ENCODE measurements at places on chromosomes 6 and 20.

DNA sequence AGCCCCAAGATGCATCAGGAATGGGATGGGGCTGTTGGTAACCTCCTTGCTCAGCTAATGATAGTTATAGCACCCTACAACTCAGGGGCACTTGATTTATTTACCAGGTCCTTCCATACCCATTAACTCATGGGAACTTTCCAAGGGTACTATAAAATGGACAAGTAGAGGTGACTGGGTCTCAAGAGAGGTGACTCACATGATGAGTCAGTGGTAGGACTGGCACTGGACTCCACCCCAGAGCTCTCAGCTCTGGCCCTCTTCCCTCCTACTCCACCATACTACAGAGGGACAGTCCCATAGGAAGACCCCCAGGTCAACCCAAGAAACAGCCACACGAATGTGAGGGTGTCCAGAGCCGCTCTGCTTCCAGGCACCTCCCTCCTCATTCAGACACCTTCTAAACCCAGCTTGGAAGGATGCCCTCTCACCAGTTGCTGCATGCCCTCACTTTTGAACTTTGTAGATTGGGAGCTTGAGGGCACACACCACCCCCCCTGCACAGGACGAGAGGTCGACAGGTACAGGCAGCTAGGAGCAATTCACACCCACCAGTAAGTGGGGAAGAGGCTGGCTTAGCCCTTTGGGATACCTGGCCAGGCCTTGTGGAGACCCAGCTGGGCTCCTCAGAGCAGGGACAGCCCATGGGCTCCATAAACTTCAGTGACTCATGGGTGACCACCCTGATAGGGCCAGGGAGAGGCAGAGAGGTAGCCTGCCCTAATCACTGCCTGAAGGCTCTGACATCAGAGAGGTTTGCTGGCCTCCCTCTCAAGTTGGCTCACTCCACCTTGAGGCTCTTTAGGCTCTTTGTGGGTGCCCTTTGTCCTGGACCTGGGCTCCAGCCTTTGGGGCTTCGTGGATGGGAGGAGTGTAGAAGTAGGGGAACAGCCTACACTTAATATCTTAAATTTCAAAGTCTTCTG, 81.6 kb upstream of the MLN start:
- DNase-seq, result peak; percentile 48

GRCh38 chr20:2230726-2231488, 64.9 kb upstream of the TGM3 start:
- peak; percentile 44 for DNase-seq

DNA sequence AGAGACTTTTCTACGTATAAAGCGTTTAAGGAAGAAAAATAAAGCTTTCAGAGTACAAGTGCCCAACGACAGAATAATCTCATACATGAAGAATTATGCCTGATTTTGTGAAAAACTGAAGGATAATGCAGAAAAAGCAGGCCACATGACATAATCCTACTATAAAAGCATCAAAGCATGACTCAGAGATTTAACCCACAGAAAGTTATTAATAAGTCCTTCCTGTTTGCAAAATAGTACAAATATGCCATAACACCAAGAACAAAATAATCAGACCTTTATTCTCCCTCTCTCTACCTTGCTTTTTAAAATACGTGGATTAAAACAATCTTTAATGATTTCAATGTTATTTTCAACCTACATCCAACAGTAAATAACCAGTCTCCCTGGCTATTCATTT, 118.6 kb upstream of the BCLAF1 start:
- DNase-seq, result peak; percentile 45

DNA sequence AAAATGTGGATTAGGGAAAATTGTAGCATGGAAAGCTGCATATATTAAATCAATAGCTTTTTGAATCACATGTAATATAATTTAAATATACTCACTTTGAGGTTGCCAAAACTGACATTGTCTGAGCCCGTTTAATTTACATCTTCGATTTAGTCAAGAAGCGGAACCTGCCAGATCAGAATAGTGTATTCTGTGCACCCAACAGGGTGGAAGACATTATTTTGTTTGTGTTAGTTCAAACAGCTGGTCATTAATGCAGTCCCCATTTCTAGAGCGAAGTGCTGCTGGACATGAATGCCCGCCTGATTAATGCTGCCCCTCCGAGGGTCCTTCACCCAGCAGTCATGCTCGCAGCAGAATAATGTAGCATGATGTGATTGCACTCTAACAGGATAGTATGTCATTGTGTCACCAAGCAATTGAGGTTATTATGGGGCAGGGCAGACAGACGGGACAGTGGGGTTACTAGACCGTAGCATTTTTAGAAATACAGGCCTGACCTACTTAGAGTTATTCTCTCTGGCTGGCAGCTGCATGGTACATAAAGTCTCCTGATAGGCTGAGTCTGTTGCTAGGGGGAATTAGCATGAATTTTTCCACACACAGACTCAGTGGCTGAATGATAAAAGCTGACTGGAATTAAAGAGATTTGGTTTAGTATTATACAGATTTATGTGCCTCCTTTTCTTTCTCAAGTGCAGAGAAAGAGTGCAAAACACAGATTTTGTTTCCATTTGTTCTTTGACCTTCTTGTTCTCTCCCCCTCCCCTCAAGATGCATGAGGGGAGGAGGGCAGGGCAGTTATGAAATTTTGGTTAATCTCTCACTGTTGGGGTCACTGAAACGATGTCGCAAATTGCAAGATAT, 147.1 kb downstream of the PRL start:
- no peak for DNase-seq

DNA sequence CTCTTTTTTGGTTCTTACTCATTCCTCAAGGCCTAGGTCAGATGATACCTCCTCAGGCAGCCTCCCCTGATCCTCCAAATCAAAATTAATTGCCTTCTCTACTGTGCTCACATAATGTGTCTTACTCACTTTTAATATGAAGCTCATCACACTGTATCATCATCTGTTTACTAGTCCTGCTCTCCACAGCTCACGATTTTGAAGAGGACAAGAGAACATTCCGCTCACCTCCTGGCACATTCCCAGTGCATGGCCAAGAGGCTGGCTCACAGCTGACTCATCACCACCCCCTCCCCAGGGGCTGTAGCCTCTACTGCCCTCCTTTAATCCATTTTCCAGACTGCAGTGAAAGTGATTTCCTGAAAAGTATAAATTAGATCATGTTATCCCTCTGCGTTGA, 133.1 kb downstream of the ALDH8A1 start:
- no peak for DNase-seq

DNA sequence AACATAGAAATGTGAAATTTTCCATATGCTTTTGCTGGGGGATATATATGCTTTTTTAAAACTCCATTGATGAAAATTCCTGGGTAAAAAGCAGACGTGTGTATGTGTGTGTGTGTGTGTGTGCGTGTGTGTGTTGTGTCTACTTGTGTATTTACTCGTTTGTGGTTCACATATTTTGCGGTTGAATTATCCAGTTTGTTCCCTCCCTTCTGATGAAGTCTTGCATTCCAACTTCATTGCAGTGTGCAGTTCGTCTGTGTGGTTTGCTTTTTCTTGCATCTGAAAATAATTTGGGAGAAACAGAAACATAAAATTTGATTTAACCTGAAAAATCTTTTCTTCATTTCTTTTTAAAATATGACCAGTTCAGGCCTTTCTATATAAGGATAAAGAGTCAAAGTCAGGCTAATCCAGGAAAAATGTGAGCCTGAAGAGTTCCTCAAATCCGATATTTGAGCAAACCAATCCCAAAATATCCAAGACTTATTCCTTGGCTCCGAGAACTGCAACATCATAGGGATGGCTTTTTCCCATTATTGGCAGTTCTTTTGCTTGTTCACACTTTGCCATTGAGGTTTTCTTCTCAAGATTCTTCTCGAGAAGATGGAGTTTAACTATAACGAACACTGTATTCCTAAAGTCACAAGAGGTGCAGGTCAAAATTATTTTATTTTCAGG, 202.2 kb upstream of the CCN2 start:
- DNase-seq, result no peak

DNA sequence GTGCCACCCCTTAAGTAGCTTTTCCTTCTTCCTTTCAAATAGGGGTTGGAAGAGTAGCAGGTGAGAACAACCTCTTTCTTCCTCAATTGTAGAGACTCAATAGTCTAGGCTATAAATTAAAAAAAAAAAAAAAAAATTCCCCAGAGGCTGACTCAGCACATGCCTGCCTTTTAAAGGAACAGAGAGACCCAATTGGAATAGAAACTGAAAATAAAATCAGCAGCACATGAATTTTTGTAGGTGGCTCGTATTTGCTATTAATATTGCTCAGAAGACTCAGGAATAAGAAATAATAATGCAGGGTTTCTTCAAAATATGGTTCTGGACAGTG, 19.3 kb downstream of the TOP1 start:
- DNase-seq, result no peak

DNA sequence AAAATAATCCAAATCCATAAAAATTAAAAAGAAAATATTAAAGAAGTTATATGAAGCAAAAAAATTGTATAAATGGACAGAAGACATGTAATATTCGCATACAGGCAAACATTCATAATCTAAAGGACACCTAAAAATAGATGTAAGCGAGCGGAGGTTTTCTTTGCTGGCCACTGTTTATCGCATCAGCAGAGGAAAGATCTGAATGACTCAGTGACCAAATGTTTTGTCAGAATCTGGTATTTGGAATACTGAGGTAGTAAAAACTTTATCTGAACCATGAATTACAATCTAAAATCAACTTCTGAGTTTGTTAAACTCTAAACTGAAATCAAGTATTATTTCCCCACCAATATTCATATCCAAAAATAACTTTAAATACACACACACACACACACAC, 7.8 kb downstream of the TSPYL4 start:
- DNase-seq, result no peak

DNA sequence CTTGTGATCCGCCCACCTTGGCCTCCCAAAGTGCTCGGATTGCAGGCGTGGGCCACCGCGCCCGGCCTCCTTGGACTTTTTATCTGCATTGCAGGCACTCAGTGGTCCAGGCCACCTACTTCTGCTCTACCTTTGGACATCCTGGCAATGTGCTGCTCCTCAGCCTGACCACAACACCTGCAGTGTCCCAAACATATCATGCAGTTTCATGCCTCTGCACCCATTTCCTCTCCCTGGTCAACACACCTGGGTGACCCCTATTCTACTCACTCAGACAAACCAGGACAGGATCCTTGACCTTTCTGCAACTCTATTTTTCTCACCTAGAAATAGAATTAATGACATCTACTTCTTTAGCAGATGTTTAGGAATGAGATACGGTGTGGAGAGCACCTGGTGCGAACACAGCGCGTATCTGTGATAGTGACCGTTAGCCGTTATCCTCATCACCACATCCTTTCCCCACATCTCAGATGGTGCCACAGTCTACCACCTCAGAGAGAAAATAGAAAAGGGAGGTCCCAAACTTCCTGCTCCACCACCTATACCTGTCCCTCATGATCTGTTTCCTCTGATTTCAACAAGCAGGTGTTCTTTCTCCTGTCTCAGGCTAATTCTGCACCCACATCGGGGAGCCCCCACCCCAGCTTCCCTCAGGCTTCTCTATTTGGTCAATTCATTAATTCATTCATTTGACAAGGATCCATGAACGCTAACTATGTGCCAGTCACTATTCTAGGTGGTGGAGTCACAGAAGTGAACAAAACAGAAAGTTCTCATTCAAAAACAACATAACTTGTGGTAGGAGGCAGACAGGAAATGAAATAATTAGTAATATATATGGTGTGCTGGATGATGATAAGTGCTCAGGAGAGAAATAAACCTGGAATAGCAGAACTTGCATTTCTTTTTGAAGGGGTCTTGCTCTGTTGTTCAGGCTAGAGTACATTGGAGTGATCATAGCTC, 4.3 kb upstream of the BTN3A2 start:
- DNase-seq, result no peak

DNA sequence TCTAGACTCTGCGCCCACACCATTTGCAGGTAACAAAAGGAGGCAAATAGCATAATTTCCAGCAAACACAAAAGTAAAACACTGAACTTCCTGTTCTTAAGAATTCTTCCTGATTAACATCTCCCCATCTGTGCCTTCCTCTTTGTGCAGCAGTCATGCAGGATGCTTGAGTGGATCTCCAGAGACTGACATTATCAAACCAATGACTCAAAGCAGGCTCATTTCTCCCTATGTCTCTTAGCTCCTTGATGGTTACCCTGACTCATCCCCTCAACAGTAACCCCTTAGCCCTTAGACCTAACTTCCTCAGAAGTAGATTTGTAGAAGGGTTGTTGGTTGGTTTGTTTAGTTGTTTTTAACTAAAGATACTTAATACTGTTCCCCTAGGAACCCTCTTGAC, 137.0 kb upstream of the RIN2 start:
- peak; percentile 14 for DNase-seq

DNA sequence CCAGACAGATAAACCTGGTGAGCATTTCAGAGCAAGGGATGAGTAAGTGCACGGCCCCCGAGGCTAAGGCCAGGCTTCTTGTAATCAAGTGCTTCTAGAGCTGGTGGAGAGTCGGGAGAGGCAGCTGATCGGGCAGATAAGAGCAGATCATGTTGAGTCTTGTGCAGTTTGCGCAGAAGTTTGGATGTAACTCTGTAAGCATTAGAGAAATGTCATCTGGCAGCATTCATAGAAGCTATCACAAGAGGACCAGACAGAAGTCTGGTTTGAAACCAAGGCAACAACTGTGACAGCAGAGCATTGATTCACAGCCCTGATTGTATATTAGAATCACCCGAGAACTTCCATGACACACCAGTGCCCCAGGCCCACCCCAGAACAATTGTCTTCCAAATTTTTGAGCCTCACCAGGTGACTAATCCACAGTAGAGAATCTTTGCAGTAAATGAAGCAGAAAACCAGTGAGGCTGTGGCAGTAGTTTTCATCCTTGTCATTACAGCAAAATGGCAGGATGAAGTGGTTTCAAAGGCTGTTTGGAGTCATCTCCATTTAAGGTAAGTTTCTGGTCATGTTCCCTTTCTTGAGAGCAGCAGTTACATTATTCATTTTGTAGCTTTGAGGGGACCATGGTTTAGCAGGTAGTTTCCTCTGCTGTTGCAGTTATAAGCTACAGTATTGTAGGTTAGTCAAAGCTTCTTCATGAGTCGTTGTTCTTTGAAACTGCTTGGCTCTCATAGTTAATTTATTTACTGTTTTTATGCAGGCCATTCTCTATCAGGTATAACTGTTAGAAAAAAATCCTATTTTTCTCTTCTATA, 84.1 kb downstream of the RNF217 start:
- peak; percentile 100 for DNase-seq

GRCh38 chr6:49978332-49979226, 9.2 kb upstream of the DEFB113 start:
- DNase-seq, result no peak

DNA sequence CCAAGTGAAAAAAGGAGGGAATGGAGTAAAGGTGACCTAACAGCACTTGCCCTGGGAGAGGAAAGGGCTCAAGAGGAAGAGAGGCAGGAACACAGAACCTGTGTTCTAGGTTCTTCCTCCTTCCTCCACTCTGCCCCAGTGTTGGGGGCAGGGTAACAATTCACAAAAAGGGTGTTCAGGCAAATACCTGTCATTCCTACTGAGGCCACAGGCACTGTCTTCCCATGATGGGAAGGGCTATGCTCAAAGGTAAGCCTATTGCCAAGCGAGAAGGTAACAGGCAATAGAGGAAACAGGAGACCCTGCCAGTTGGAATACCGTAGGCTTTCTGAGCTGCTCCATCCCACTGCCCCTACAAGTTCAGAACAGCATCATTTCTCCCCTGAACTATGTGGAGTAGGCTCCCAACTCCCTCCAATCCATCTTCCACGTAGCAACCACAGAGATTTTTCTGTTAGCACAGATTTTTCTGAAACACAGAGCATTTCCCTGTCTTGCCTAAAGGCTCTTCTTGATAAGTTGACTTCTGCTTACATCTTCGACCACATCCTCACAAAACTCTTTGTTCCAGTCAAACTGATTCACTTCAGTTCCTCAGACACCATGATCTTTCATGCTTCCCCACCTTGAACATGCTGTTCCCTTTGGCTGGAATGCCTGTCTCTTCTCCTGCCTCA, 2.7 kb downstream of the AGPAT1 start:
- no peak for DNase-seq
